ENCODE measurements at places on chromosomes 3 and 15. TPM values are rescaled to one million over a fixed set of nuclear protein-coding genes. Genes with fewer than 3 reads are reported as not detected.

The NDUFB4 gene
- 26.9 TPM for total RNA-seq

The CCDC191 gene
- total RNA-seq, result 1.1 TPM

The TRPM7 gene
- total RNA-seq, result 54.3 TPM

The UBE3A gene
- total RNA-seq, result 106 TPM

The MOBP gene
- total RNA-seq, result not detected

The FAM3D gene
- total RNA-seq, result not detected

The UCN2 gene
- 25.1 TPM for total RNA-seq

The SLC9C1 gene
- total RNA-seq, result not detected

The P2RY13 gene
- not detected for total RNA-seq

The WDR5B gene
- 6.6 TPM for total RNA-seq

The ZPLD1 gene
- total RNA-seq, result 0.14 TPM

The CCR9 gene
- not detected for total RNA-seq

The MSL2 gene
- 20.4 TPM for total RNA-seq

The OR5K2 gene
- not detected for total RNA-seq

The ZKSCAN7 gene
- total RNA-seq, result 5.0 TPM

The GPR156 gene
- 0.44 TPM for total RNA-seq

The MAGEL2 gene
- total RNA-seq, result under 0.01 TPM

The CTXN2 gene
- not detected for total RNA-seq

The CLDN16 gene
- 0.22 TPM for total RNA-seq

The TRANK1 gene
- 10.7 TPM for total RNA-seq

The INSYN1 gene
- 0.43 TPM for total RNA-seq

The EHHADH gene
- 1.1 TPM for total RNA-seq

Measured in placental pericyte (primary cell).